ENCODE measurements at places on chromosomes 3 and 15.

DNA sequence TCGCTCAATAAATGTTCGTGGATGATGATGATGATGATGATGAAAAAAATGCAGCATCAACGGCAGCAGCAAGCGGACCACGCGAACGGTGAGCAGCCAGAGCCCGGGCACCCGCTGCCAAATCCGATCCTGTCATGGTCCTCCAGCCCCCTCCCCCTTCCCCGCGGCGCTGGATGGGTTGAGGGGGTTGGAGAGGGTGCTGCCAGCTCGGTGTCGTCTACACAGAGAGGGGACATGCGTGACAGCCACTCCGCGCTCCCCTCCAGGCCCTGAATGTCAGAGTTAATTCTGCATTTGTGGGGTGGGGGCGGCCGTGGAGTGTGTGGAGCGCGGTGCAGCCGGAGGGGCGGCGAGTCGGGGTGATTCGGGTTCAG lies 722 bp downstream of the CACNA1D start:
- no peak for DNase-seq

DNA sequence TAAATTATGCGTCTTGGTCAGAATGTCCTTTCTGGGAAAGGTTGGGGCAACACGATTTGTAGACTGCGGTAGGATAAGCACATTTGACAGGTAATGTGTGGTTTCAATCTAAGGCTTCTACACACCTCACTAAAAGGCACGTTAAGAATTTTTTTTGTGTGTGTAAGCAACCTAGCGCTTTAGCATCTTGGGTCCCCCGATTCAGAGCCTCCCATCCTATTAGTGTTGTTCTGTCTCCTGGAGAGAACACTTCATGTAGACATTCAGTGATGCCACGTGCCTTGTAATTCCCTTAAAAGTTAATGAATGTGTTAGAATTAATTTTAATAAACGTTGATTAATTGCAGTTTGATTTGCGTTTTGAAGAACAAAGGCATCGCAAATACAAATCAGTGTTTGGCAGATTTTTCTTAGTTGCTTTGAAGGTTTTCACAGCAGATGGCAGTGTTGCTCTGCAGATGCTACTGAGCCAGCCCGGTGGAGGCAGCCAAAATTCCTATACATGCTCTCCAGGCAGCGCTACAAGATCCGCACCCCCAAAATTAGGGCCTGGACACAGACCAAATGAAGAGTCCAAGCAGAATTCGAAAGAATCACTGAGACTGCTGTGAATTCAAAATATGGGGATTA lies 63.5 kb downstream of the OTOL1 start:
- peak; percentile 38 for DNase-seq

DNA sequence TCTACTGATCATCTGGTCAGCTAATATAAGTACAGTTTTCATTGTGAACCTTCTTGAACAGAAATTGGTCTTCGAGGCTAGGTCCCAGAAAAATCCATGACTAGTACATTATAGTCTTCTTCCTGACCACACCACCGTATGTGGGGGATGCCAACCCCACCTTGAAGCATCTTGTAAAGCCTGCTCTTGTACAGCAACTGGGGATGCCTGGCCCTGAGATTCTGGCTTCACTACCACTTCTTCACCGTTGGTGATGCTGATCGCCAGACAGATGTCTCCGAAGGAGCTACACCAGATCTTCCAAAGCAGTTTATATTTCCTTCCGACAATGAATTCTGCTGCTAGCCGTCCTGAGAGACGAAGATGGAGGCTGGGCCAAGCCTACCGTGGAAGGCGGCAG lies 238.3 kb downstream of the CDIN1 start:
- DNase-seq: no peak

- DNase-seq: no peak
These were observed 40.3 kb downstream of the EIF4E3 start for GRCh38 chr3:71684757-71685386.

DNA sequence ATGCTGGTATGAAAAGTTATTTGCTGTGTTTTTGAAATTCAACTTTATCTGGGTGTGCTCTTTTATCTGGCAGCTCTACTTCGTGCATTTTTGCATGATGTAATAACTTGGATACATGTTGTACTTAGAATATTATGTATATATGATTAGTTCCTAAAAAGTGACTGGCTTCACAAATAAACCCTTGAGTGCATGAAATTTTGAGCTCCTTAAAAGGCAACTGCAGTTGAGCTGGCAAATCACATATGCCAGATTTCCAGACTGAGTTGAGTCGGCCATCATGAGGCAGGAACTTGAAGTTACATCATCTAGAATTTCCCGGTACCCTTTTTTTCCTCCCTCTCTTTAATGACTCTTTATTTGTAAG lies 162.5 kb downstream of the FNDC3B start:
- DNase-seq: no peak

DNA sequence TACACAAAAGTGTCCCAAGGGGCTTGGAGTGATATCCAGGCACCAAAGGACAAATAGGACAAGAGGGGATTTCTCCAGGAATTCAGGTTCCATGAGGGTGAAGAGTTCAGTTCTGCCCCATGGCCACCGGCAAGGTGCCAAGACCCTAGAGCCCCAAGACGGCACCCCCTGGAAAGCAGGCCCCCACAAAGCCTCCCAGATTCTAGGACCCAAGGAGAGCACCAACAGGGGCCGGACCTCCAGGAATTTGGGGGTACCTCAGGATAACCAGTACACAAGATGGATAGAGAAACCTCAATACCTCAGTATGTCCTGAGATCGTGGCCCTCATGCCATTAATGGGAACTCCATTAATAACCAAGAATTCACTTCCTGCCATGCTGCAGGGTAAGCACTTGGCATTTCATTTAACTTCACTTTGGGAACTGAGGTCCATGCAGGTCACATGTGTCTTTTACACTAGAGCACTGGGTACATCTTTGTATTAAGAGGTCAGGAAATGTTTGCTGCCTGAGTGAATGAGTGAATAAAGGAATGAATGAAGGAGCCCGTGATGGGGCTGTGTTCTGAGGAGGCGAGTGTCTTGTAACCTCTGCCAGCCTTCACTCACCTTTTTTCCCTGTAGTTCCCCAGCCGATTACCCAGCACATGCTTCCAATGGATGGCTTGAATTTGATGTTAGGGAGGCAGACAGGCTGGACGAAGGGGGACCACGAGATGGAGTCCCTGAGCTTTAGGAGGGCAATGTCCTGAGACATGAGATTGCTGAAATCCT lies 15.5 kb upstream of the PRSS50 start:
- no peak for DNase-seq

- DNase-seq: no peak
These were observed 726.7 kb upstream of the NR2F2 start for GRCh38 chr15:95603802-95604201.
